ENCODE measurements at places on chromosomes 5 and 9.
A peak's percentile ranks its signal among the peaks of the same experiment; 100 is the strongest.

- DNase-seq = no peak
Observed at GRCh38 chr5:158273035-158273434, 414.1 kb upstream of the CLINT1 start.

GRCh38 chr5:137566780-137567179 lies 67.7 kb upstream of the SPOCK1 start:
- DNase-seq = peak; percentile 63

DNA sequence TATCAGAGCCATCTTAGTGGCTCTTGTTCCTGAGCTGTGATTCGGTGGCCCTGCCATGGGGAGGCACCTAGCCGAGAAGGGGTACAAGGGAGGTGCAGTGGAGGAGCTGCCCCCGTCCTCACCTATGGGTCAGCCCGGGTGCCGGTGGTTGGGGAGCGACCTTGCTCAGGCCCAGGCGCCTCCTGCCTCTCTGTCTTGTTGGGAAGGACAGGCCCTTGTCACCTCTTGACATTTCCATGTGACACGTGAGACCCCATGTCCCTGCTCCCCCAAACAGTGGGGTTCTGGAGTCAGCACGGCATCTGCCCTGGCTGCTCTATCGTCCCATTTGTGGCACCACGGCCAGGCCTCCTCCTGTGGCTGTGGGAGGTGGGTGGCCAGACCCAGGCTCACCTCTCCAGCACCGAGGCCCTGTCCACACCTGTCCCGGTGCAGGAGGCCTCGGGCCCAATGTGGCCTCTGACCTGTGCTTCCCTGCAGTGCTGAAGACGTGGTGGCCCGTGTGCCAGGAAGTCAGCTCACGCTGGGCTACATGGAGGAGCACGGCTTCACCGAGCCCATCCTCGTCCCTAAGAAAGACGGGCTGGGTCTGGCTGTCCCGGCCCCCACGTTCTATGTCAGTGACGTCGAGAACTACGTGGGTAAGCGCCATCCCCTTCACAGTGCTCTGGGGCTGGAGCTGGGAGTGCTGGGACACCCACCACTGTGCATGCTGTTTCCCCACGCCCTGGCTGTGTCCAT lies 68.9 kb downstream of the PHF2 start:
- no peak for DNase-seq

GRCh38 chr9:131731644-131732043 lies 8.2 kb downstream of the RAPGEF1 start:
- no peak for DNase-seq

DNA sequence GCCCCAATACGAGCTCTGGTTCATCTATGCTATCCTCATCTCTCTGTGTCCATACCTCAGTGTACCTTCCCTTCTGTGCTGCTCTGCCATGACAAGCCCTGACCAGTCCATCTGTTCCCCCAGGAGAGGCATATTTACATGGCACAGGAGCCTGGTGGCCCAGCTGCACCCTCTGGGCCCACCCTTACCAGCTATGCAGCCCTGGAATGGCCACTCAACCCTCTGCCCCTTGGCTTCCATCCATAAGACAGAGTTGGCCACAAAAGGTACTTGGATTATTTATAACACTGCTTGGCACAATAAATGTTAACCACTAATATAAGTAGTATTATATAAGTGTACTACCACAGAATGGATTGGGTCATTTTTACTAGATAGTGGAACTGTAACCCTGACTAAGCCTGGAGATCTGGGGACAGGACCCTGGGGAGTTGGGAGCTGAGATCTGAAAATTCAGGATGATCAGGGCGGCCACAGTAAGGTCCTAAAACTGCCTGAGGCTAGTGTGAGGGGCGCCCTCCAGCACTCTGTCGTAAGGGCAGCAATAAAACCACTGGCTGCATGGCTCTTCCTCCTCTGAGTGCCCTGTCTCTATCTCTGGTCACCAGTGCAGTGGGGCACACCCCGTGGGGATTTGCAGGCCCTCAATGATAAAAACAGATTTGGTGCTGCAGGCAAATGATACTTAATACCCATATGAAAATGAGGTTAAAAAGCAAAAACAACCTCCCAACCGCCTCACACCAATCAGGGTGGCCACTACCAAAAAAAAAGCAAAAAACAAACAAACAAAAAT lies 65.8 kb downstream of the SEMA4D start:
- no peak for DNase-seq

- DNase-seq = peak; percentile 50
Observed at GRCh38 chr5:174323878-174324281, 278.4 kb downstream of the NSG2 start.

GRCh38 chr9:121881920-121882500 lies 211.1 kb downstream of the TTLL11 start:
- no peak for DNase-seq

DNA sequence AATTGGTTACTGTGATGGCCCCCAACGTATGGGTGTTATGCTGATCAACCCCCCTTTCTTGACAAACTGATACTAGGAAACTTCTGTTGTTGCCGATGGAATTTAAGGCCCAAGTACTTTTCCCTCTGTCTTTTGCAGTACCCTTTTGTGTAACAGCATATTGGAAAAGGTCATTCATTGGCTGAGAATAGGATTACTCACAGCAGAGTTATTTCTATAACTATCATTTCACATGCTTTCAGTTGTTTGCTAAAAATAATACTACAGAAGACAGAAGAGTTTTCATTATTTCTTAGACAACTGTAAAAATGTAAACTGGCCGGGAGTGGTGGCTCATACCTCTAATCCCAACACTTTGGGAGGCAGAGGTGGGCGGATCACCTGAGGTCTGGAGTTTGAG lies 329.5 kb downstream of the KIAA0825 start:
- no peak for DNase-seq

DNA sequence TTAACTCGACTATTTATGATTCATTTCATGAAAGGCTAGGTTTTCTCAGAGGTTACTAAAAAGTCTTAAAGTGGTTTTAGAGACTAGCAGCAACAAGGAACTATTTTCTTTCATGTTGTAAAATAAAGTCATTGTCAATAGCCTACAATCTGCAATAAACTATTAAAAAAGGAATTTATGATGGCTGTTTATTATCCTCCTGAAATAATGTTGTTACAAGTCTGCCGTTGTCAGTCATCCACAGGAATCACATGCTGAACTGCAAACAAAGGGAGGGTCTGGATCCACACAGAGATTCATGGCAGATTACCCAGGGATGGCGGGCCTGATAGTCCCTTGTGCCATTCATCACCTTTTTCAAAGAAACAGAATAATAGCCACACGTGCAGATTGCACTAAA lies 49.2 kb downstream of the TMEM174 start:
- DNase-seq = no peak

GRCh38 chr9:15306068-15306756 lies 804 bp downstream of the TTC39B start:
- DNase-seq = peak; percentile 86

DNA sequence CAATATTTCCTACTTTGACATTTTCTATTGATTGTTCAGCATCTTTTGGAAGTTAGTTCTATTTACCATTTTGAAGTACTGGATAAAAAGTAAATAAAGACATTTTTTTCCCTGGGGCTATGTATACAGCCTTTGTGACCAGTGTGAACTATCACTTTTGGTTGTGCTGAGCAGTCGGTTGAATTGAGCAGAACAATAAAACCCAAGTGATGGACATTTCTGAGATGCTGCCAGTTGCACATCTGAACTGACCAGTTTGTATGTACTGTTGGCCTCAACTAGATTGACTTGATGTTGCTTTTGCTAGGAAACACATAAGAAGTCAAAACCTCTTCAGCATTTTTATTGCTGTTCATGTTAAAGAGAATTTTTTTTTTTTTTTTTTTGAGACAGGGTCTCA lies 260.2 kb upstream of the EFNA5 start:
- DNase-seq = no peak

DNA sequence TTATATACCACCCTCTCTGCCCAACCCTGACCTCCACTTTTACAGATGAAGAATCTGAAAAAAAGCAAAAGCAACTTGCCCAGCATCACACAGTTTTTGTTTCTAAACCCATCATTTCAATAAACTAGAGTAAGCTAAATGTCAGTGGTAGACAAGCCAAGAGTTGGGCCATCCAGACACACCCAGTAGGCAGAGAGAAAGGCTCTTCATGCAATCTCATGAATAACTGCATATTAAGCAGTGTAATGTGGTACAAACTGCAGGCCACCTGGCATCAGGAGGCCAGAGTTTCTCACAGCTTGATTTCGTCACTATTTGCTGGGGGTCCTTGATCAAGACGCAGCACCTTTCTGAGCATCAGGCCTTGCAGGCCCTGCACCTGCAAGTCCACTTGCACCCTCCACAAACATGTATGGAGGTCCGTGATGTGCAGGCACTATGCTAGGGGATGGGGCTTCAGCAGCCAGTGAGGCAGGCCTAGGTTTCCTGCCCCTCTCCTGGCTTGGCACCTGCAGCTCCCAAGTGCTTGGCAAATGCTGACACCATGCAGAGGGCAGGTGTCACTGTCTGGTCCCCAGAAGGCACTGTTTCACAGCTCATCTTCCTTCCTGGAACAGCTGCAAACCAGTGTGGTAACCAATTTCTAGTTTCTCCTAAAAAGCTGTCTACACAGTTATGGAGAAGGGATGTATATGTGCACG lies 29.8 kb downstream of the ADAM19 start:
- no peak for DNase-seq

- DNase-seq = no peak
Observed at GRCh38 chr9:83188277-83188676, 125.3 kb upstream of the RASEF start.

DNA sequence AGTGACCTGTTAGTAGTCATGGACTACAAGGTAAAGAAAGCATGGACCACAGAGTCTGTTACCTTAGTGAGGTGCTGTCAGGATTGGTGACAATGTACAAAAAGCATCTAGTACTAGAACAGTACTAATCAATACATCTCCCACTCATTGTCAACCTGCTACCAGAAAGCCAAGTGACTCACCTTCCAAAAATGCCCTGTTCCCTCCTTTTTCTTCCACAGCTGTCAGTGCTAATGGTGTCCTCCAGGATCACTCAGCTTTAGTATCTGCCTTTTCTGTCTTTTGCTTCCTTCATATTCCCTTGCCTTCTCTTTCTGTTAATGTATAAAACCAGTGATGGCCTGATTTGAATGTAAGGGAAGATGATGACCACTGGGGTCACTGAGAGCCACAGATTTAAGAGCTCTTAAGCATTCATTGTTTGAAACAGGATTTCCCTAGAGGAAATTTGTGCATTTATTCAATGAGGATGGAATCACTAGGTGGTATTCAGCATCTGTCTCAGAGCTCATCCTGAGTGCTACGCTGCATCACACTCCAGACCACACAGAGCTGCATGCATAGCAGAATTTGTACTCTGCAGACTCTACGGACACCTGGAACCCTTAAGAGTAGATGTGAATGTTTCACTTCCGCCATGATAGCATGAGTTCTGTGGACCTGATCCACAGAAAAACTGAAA lies 71.0 kb downstream of the SV2C start:
- no peak for DNase-seq

- no peak for DNase-seq
Observed at GRCh38 chr5:153546566-153546965, 56.1 kb downstream of the GRIA1 start.

GRCh38 chr5:14574891-14575508 lies 6.6 kb upstream of the OTULINL start:
- peak; percentile 75 for DNase-seq

DNA sequence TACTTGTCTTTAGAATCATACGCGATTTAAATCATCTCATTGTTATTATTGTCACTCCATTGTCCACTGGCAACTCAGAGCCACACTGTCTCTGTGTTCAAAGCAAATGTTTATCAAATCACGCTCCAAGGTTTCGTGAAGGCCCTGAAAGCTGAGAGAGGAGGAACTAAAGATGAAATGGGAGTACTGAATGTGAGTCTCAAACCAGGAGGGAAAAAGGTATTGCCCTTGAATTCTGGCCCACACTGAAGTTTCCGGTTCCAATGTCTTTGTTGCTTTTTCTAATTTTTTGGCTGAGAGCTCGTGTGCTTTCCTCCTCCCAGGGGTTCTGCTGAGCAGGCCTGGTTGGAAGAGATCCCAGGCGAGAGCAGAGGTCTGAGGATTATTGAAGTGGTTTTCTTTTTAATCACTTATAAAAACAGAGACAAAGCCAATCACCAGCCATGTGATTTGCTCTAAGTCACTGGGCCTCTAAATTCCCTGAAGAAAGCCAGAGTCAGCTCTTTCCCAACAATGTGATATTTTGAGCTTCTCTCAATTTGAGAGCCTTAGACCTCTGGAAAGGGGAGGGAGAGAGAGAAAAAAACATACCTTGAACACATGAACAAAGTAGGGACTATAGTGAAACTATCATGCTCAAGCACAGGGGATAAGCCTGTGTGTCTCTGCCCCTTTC lies 420.8 kb upstream of the GRAMD2B start:
- DNase-seq = peak; percentile 94

DNA sequence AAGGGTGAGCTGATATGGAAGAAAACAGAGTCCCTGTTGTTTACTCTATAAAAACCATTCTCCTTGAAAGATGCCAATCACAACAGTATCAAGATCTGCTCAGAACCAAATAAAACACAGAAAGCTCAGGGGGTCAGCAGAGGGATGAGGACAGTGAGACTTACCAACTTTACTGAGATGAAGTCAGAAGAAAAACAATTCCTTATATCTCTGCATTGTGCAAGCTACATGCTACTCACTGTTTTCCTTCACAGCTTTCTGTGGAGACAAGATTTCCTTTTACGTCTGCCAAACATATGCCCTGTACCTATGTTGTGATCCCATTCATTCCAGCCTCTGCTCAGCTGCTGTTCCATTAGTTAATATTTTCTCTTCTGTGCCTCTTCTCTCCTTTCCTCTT lies 185.6 kb downstream of the TSSK1B start:
- DNase-seq = no peak

Measured in MG63 (cell line).